Endodermal cell (in vitro differentiated cells): ENCODE measurements at places on chromosomes 2 and 18.

DNA sequence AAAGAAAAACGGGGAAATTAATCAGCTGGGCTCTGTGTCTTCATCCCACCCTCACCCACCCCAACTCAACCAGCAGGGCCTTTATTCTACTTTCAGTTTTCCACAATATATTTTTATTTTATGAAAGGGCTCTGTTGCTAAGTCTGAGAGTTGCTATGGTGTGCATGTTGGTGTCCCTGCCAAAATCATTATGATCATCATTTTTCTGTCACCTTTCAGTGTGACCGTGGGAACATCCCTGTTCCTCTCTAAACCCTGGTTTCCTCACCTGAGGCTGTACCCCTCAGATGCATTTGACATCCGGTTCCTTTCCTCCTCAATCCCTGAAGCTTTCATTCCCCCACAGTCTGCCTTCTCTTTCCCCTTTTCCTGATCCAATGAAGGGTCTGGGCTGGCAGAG is 180.5 kb downstream of the ZFP36L2 start:
- no peak for DNase-seq

- DNase-seq = no peak
Observed at GRCh38 chr2:201070948-201071478, 458 bp downstream of the HYCC2 start.

GRCh38 chr2:42878581-42878980 is 86.2 kb upstream of the HAAO start:
- DNase-seq = no peak

GRCh38 chr2:197891897-197892442 is 87.6 kb downstream of the PLCL1 start:
- no peak for DNase-seq

- no peak for DNase-seq
Observed at GRCh38 chr2:145184741-145185651, 665.1 kb upstream of the ZEB2 start.

DNA sequence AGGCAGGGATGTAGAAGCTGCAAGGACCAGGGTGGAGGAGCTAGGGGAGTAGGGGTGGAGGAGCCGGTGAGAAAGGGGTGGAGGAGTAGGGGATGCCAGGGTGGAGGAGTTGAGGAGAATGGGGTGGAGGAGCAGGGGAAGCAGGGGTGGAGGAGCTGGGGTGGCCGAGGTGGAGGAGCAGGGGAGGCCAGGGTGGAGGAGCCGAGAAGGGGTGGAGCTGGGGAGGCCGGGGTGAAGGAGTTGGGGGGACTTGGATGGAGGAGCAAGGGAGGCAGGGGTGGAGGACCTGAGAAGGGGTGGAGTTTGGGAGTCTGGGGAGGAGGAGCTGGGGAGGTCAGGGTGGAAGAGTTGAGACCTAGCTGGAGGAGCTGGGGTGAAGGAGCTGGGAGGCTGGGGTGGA is 13.3 kb downstream of the SOX11 start:
- no peak for DNase-seq

GRCh38 chr2:8368463-8368862 is 313.4 kb upstream of the ID2 start:
- no peak for DNase-seq

DNA sequence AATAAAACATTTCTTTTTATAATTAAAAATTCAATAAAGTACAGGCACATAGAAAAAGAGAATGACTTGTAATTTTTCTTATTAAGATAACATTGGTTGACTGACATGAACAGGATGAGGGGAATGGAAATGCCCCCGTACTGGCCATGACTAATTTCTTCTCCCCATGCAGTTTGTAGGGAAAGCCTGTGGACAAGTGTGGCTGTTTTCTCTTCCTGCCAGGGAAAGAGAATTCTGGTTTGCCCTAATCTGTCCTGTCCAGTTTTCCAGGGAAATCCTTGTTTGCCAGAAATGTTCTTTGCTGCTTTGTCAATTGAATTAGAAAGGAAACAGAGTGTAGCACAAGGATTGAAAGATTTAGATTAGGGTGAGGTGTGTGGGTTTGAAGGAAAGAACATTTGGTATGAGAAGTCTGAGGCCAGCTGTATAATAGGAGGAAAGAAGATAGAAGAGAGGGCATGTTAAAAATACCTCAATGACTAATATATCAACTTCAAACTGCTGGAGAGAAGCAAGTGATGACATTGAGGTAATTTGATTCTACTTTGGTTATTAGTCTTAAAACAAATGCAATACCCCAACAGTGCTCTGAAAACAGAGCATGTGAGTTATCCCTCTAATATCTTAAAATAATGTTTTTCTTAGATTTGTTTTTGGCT is 593.9 kb upstream of the ZNF804A start:
- DNase-seq = no peak

GRCh38 chr2:229748950-229749349 is 34.6 kb upstream of the DNER start:
- peak; percentile 58 for DNase-seq

GRCh38 chr2:71506222-71507153 is 53.1 kb downstream of the DYSF start:
- DNase-seq = no peak

DNA sequence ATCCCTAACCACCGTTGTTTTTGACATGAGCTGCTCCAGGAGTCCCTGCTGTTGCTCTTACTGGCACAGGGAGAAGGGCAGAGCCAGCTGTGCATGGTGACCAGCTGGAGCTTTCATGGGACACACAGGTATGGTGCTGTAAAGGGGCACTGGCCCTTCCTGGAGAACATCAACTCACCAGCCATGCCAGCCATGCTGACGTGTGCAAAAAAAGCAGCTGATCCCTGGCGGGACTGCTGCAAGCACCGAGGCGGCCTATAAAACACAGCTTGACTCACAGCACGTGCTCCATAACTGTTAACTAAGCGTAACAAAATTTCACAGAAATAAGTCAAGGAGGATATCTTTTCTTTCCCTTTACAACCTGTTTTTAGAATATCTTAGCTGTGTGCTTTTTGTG is 165.1 kb downstream of the TMEM163 start:
- DNase-seq = no peak

DNA sequence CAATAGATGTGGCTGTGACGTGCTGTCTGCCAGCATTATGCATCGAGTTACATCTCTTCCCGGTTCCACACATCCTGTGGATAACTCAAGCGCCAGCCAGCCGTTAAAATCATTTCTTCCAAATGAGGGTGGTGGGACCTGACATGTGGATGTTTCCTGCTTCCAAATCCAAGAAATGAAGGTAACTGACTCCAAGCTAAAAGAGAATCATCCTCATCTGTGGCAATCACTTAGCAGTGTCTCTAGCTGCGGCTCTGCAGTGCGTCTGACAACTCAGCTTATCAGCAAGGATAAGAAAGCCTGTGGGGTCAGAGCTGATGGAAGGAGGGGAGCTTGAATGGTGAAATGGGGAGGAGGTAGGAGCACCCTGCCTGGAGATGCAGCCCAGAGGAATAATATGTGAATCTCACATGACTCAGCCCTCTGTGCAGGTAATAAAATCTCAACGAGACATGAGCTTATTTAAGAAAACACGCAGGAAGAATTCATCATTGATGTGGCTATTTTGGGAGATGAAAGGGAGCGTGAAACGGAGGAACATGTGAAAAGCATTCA is 382.2 kb upstream of the TRIB2 start:
- DNase-seq = no peak

GRCh38 chr2:128285329-128285931 is 33.2 kb downstream of the HS6ST1 start:
- no peak for DNase-seq

GRCh38 chr18:76365561-76365960 is 129.5 kb downstream of the ZNF516 start:
- no peak for DNase-seq

DNA sequence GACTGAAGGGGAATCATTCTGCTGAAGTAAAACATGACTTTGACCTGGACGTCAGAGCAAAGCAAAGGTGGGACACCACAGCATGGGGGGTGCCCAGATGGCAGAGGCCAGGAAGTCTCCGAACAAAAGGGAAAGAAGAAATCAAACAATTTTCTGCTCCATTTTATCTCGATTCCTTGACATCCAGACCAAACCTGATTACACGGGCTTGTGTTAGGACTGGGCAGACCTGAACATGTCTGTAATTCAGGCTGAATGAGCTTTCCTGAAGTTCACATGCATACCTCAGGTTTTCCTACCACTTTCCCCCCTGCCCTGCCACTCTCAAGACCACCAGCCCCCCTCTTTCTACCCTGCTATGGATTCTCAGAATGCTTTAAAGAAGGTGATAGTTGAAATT is 44.8 kb upstream of the MEIS1 start:
- no peak for DNase-seq

GRCh38 chr2:136118819-136119716 is 1.1 kb upstream of the CXCR4 start:
- peak; percentile 83 for DNase-seq

DNA sequence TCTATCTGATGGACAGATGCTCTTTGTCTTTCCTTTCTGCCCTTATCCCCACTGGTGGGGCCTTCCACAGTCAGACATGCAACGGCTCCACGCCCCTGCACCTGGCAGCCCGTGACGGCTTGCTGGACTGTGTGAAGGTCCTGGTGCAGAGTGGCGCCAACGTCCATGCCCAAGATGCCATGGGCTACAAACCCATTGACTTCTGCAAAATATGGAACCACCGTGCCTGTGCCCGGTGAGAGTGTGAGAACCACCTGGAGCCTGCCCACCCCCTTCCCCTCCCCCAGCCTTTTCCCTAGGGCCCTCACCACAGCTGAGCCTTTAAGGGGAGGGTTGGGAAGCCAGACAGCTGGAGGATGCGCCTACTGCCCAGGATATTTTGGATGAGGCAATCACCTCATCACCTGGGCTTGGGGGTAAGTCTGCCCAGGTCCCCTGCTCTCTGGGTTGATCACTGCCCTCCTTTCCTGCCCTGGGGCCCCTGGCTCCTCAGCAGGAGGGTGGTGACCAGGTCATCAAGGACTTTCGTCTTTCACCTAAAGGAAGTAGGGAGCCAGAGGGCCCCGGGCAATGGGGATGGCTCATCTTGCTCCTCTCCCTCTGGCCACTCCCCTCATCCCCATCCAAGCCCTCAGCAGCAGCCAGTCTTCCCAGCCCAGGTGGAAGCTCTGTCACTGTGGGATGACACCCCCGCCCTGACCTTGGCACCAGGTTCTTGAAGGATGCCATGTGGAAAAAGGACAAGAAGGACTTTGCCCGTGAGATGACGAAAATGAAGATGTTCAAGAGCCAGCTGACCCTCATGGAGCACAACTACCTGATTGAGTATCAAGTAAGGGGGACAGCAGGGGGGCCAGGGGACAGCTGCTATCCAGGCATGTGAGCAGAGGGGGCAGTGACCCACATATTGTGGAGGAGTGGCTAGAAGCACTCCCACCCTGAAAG is 3.7 kb downstream of the ANKRD53 start:
- peak; percentile 35 for DNase-seq

GRCh38 chr18:9103376-9103873 is 926 bp downstream of the NDUFV2 start:
- no peak for DNase-seq

DNA sequence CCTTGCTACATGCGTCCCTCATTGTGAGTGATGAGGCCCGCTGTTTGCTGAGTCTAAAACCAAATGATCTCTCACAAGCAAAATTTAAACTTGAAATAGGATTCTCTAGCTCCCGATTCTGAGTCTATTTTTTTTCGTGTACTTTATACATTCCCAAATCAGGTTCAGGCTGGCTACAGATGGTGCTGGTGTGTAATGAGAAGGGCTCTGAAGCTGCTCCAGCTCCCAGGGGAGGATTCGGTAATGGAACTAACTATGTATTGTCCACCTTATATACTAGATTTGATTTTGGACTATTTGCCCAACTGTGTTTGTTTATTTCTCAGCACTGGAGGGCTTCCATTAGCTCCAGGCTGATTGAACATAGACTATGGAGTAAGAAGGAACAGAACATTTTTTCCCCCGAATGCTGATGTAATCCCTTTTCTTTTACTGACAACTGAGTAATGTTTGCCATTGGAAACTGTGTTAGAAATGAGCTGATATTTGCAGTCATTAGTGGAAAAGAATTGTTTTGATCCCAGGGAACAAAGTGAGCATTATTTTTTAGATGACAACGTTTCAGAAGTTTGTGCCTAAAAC is 274.0 kb upstream of the FIGN start:
- DNase-seq = no peak

DNA sequence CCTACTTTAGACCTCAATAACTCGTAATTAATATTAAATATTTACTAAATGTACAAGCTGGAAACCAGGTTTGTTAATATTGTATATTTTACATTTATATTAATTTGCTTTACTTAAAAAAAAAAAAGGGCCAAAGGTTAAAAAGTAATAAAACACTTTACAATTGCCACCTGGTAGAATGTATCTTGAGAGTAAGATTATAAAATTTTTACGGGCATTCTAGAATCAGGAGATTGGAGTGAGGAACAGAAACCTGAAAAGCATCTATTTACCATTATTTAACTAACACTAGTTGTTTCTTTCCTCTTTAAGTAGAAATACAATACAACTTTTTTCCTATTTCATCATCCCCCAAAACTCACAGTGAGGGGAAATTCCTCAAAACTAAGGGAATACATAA is 15.6 kb upstream of the STRN start:
- no peak for DNase-seq

DNA sequence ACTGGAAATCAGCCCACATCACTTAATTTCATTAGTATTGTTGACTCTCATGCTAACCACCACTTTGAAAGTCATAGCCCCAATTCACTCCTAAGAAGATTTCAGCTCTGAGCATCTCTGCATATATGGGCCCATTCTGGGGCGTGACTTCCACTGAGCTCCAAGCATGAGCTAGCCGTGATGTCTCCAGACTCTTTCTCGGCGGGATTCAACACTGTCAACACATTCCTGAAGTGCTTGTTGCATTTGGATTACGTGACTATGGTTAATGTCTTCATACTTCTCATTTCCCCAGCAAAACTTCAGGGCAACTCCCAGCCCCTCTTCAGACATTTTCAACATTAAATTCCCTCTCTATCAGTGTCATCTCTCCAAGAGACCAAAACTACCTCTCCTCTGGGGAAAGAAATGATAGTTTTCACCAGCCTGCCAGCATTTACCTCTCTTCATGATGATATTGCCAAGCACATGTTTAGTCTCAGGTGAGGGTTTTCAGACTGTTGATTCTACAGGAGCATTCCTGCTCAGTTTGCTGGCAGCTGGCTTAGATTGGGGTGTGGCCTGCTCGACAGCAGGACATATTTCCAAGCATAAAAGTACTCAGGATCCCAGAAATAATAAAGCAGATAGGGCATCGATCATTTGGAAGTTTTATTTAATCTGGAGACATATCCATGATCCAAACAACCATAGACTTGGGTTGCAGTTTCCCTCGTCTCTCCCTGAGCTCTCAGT is 81.7 kb downstream of the FEZ2 start:
- no peak for DNase-seq

DNA sequence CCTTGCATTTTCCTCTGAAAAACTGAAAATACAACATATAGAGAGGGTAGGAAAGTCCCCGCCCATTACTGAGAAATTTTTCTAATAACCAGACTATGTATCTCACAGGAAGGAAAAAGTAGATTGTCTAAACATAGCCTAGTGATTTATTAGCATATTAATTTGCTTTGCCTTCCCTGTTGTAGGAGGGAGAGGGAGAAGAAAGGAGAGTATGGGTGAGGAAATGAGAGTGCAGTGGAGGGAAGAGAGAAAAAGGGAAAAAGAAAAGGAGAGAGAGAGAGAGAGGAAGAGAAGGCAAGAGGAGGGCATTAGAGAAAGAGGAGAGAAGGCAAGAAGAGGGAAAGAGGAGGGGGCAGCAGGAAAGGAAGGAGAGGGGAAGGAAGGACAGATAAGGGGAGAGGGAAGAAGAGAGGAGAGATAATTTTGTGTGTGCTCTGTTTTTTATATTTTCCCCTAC is 3.6 kb upstream of the KYNU start:
- no peak for DNase-seq

GRCh38 chr2:213046431-213046830 is 105.0 kb downstream of the IKZF2 start:
- no peak for DNase-seq
